ENCODE measurements at places on chromosomes 4 and X. TPM values are rescaled to one million over a fixed set of nuclear protein-coding genes. Genes with fewer than 3 reads are reported as not detected.

CPE gene
- polyA plus RNA-seq: 5.5 TPM

ABLIM2 gene
- polyA plus RNA-seq: 15.0 TPM

INTS6L gene
- polyA plus RNA-seq: 2.3 TPM

XK gene
- polyA plus RNA-seq: 9.3 TPM

ALPK1 gene
- 5.5 TPM for polyA plus RNA-seq

CFAP299 gene
- polyA plus RNA-seq: not detected

- no peak for DNase-seq
Measured at GRCh38 chr4:118363166-118363565, 10.4 kb upstream of the PRSS12 start.

- DNase-seq: no peak
Measured at GRCh38 chr4:7894677-7895181, 44.9 kb downstream of the AFAP1 start.

DNA sequence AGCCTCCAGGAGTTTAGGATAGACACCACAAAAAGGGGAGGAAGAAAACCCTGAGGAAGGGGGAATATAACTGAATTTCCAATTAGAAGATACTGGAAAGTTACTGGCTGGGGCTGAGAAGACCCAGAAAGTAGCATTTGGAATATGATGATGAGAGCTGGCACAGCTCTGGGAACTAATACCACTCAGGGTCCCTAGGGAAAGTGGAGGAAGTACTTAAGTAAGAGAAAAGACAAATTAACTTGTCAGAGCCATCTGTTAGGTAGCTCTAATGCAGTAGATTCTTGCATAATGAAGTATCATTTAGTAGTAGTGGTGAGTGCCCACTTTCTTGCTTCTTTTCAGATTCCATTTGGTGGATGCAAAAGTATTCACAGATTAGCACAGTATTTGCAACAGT is 90.8 kb upstream of the TSPAN5 start:
- no peak for DNase-seq

- DNase-seq: no peak
Measured at GRCh38 chrX:9327086-9327746, 137.6 kb upstream of the TBL1X start.

DNA sequence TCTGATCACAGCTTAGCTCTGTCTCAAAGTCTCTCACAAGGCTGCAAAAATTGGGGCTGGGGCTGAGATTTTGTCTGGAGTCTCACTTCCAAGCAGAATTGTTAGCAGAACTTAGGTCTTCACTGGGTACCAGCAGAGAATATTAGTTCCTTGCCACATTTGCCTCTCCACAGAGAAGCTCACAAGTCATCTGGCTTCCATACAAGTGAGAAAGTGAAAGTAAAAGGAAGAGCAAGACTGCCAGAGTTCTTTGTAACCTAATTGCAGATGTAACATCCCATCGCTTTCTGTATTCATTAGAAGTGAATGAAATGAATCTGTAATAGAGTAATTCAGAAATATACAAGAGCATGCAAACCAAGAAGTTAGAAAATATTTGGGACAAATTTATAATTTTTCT is 624.1 kb upstream of the GNPDA2 start:
- no peak for DNase-seq

DNA sequence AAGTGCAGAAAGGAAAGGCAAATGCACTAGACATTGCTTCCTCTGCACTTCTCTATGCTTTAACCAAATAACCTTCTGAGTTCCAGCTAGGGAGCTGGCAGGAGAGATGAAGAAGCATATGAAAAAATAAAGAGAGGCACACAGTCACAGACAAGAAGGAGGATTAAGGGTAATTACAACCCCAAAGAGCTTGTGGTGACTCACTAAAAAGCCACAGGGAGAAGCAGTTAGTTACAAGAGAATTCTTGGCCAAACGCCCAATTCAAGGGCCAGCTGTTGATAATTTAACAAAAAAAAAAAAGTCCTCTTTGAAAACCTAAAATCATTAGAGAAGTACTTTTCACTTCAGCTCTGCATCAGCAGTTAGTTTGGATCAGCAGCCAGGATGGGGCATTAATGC is 478.0 kb downstream of the KCNIP4 start:
- DNase-seq: no peak

- no peak for DNase-seq
Measured at GRCh38 chrX:4572691-4573090, 859.2 kb upstream of the PRKX start.

GRCh38 chrX:149717803-149718202 is 5.9 kb downstream of the MAGEA11 start:
- no peak for DNase-seq

DNA sequence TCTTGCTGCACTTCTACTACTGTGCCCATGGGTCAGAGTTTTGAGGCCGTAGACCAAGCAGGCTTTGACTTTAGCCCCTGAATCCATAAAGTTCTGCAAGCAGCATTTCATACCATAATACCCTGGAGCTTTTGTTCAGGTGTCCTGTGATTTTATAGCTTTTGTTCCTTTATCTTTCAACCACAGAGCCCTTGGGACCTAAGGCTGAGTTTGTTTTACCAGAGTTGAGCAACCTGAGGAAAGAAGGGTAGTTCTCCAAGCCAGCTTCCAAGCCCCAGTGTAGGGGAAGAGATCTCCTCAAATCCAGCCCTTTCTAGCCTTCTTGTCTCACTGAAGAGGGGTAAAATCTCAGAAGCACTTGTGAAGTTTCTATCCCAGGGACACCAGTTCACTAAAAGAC is 35.1 kb downstream of the MAGED2 start:
- DNase-seq: no peak

GRCh38 chr4:3492741-3493719 is 29.9 kb downstream of the DOK7 start:
- no peak for DNase-seq

GRCh38 chrX:110317061-110317819 is 645 bp downstream of the AMMECR1 start:
- DNase-seq: peak; percentile 63

DNA sequence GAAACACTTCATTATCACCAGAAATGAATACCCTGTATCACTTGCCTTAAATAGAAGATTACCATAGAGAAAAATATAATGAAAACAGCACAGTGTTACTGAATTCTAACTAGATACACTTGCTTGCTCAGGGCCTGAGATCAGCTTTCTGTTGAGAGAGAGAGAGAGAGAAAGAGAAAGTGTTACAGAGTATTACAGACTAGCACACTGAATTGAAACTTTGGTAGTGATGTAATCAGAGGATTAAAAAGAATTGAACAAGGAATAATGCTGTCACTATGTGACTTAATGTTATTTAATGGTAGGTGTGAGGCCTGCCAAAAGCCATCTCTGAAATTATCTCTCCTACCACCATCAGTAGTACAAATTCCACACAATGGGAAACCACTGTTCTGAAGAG is 35.5 kb upstream of the CASK start:
- no peak for DNase-seq

- DNase-seq: no peak
Measured at GRCh38 chr4:159281771-159282170, 178.9 kb downstream of the RAPGEF2 start.

GRCh38 chrX:124085063-124085462 is 123.6 kb downstream of the STAG2 start:
- DNase-seq: no peak

Data from sigmoid colon (tissue), 7 donors.